HS-5 (cell line): ENCODE measurements at places on chromosomes 1 and 21.

DNA sequence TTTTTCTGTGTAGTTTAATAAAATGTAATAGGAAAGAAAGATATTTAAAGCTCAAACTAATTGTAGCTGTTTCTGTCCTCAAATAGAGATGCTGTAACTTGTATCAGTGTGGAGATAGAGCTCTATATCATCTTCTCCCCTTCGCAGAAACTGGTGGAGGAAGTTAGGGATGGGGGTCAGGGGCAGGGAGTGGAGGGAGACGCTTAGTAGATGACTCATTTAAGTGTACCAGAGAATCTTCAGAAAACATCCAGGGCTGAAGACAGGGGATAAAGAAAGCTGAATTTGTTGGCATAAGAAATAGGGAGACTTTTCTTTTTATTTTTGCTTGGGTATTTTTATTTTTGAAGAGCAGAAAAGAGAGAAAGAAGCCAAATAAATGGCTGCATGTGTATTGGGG, 282.6 kb upstream of the DPYD start:
- no peak for DNase-seq

DNA sequence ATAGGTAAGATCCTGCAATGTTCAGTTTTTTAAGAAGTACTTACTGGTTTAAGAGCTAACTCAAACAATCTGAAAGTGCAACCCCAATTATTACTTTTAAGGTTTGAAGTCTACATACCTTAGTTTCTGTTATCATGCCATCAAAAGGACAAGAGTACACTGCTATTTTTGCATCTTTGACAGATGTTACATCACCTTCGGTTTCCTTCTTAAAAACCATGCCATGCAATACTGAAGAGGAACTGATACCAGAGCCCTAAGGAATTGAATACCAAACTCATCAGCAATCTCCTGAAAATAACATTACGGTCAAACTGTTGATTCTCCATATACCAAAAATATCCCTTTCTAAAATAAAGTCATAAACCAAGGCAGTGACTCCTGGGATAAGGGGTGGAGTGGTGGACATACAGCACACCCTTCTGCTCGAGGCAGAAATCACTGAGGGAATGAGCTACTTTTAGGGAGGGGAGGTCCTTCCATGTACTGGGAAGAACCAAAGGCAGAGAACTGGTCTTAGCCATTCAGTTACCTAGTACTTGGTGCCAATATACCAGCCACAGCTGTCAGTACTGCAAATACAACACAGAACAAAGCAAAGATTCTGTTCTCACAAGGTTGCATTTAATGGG, 8.5 kb downstream of the CCT8 start:
- DNase-seq, result no peak

DNA sequence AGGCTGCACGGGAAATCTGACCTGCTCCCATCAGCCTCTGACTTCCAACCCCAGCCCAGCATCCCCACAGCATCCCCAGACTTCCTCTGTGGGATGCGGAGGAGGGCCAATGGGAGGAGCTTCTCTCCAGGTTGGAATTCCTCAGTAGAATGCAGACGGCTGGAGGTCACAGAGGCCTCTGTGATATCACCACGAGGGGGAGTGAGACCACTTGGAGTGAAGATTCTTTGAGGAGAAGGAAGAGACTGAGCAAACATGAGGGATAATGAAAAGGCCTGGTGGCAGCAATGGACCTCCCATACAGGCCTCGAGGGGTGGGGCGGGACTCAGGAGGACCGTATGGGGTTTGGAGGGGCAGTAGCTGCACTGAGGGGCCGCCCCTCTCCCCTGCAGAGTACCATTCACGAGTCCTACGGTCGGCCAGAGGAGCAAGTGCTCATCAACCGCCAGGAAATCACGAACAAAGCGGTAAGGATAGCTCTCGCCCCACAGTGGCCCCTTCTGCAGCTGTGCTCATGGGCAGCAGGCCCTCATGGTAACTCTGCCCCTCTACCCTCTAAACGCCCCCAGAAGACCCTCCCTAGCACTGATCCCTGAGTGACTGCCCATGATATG, at the start of gene CATSPER4:
Gene CATSPER4, plus strand, starts transcription at position 230 of the 615 bp plus-strand sequence. Its CDS starts 26 bp downstream, at position 256.
- no peak for DNase-seq

DNA sequence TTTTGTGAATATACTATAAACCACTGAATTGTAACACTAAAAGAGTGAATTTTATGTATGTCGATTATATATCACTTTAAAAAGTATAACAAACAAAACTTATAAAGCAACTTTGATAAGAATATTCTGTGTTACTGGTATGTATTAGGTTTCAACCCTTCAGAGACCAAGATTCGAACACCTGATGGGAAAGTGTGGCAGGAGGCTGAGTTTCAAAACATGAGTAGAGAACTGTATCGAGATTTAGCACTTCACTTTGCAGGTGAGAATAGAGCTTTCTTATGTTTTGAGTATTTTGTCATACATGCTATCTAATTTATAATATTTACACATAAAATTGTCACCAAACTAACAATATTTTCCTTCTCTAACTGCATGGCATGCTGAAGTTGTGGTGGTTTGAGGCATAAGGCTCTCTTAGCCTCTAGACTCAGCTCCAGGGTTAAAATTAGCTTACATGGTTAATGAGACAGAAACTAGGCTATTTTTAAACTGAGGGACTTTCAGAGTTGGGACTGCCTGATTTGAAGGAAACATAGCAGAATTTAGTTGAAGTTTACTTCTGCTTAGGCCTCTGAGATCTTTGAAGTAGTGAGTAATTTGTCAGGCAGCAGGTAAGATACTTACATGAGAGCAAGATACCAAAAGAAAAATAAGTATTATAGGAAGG, 48.6 kb downstream of the CEP350 start:
- no peak for DNase-seq

GRCh38 chr21:31623664-31624063, 35.8 kb upstream of the SOD1 start:
- DNase-seq, result no peak

DNA sequence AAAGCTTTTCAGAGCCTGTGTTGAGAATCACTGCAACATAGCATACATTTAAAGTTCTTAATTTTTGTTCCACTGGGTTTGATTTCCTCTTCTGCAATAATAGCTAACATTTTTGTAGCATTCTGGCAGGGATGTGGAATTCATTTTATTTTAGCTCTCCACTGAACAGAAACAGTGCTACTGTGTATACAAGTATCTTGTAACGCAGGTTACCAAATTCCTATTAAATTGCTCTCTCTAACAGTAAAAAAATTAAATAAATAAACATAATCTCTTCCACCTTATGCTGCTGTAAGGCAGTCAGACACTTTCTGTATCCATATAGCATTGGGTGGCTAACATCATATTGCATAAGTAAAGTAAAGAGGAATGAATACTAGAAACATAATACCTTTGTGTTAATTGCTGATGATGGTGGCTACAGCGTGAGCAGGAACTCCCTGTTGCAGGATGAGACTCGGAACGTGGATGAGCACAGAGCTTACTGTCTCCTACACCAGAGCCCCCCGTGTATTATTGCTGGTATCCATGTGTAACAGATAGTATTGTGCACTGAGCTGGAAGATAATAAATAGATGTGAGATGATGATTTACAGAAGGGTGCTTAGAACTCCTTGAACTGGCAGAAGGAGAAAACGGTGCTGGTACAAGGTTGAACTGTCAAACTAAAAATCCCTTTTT, 276.9 kb upstream of the SNX7 start:
- no peak for DNase-seq

DNA sequence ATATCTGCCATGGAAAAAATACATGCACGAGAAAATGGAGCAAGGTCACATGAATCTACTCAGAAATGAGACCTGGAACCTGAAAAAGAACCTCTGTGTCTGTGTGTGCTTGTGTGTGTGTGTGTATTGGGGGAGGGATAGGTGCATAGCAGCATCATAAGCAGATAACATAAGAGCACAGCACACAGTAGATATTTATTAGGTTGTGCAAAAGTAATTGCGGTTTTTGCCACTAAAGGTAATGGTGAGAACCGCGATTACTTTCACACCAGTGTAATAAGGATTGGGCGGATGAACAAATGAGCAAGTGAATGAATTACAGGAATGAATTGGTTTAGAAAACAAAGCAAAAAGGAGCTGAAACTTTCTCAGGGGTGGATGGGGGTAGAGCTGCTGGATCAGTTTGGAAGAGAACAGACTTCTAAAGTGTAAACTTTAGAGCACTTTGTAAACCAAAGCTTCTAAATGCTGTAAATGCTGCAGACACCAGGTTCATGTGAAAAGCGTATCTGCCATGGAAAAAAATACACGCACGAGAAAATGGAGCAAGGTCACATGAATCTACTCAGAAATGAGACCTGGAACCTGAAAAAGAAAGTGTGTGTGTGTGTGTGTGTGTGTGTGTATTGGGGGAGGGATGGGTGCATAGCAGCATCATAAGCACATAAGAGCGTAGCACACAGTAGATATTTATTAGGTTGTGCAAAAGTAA, 156.9 kb downstream of the TOMM20 start:
- no peak for DNase-seq

DNA sequence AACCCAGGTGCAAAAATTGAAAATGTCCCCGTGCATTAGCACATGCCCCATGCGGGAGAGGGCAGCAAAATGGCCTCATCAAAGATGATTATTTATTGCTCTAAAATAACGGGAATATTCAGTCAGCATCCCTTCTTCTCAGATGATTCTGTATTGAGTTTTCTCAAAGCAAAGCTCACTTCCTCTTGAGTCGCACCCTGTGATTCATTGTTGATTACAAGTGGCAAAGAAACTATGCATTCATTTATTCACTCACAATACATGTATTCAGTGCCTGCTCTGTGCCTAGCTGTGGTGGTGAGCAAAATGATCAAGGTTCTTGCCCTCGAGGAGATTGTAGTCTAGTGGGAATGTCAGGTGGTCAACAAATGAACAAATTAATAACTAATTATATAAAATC, 226.0 kb upstream of the KAZN start:
- no peak for DNase-seq

DNA sequence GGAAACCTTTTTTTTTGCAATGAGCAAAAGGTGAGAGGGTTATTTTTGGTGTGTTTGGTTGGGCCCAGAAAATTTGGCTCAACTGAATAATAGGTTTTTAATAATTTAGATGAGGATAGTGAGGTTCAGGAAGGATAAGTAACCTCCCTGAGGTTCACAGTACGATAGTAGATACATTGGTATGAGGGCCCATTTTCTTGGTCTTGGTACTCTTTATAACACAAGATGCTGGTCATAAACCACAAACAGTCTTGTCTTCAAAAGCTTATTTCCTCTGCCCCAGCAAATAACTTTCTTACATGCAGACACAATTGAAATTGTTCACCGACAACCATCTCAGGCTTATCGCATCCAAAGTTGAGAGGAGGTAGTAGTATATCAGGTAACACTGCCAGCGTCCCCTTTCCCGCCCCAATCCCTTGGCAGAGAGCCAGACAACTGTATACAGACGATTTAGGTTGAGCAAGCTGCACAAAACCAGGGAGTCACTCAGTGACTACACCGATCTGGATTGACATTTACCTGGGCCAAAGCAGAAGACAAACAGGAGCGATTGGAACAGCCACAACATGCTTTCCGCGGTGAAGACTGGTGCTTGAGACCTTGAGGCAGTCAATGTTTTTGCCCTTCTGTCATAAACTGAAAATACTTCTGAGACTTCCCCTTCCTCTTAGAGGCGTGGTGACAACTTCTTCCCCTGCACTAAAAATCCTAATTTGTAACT, at the start of gene SLAMF6:
Gene SLAMF6, minus strand, starts transcription at position 634 of the 724 bp plus-strand sequence. Its CDS starts 63 bp downstream, at position 571.
- DNase-seq, result no peak

- peak; percentile 56 for DNase-seq
Observed at GRCh38 chr1:169288011-169288414, 79.6 kb downstream of the NME7 start.

- no peak for DNase-seq
Observed at GRCh38 chr1:110872366-110872744, 593 bp upstream of the CD53 start.

DNA sequence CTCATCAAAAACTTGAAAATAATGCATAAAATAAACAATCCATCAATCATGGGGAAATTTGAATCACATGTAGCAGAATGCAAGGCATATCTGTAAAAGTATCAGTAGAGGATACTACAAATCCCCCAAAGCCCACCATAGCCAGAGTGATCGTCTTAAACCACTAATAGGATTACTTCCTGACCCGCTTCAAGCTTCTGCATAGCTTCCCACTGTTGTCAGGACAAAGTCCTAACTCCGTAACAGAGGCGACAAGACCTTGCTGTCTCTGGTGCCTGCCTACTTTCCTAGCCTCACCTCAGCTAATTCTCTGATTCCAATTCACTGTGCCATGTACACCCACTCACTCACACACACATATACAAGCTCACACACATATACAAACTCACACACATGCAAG, 161.2 kb upstream of the NFIA start:
- no peak for DNase-seq

- DNase-seq, result no peak
Observed at GRCh38 chr1:36829961-36830360, 204.4 kb downstream of the GRIK3 start.

GRCh38 chr1:161215076-161215475, at the start of gene FCER1G:
Gene FCER1G, plus strand, starts transcription at chr1:161215295. Its CDS starts 27 bp downstream, at chr1:161215322.
- no peak for DNase-seq

- no peak for DNase-seq
Observed at GRCh38 chr21:44503901-44504399, 36.0 kb downstream of the KRTAP10-1 start.

GRCh38 chr1:91026320-91026719, 4.5 kb upstream of the ZNF644 start:
- no peak for DNase-seq

DNA sequence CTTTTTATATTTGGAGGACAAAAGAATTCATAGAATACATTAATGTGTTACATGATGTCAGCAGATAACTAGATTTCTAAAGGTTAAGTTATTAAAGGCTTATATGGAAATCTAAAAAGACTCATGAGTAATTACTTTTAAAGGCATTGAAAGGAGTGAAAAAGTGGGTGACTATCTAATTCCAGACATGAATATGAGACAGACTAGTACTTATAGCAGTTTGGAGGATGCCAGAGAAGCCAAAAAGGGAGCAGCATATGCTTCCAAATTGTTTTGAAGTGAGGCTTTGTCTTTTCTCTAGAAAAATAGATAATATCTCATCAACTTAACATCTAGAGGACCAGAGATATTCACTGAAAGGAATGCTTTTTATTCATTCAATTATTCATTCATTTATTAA, 275.5 kb upstream of the CACYBP start:
- no peak for DNase-seq

DNA sequence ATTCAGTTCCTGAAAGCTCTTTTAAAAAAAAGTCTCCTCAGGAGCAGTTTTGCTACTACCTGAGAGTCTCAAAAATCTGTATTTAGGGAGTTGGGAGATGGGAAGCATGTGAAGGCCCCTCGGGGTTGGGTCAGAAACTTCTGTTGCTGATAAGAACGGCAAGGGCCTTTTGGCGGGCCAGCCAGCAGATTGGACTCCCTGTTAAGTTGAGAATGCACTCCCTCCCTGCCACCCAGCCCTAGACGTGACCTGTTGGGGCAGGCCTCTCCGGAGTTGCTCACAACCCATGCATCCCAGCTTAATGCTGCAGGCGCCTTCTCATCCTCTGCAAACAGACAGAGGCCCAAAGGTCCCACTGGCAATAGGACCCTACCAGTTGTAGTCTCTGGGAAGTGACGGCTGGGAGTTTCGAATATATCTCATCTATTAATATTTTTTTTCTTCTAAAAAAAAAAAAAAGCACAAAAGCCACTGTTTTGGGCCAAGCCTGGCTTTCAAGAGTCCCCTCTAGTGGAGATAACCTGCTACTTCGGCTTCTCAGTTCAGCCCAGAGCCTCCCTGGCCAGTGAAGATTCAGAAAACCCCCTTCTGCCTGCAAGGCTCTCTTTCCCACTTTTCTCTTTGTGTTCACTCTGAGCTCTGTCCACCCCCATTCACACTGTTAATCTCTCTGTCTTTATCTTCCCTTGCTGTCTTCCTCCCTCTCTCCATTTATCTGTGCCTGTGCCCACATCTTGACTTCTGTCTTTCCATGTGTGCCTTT, 5.3 kb downstream of the PLXNA2 start:
- DNase-seq, result no peak
